Effector CD4-positive, alpha-beta T cell (primary cell): ENCODE measurements at places on chromosomes 1 and 21.

DNA sequence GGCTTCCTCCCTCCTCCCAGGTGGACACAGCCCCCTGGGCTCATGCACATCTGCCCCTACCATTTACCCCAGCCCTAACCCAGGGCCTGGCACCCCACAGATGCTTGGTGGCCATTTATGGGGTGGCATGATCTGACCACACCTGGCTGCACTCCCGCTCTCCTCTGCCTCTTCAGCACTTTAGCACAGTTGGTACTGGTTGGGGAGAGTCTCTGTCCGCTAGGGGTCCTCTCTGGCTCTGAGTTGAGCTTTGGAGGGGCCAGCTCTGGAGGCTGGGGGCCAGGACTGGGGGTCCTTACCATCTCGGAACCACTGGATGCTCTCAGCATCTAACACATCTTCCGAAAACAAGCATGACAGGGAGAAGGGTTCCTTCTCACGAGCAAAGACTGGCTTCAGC, 17.4 kb downstream of the MYOM3 start:
- DNase-seq = no peak

DNA sequence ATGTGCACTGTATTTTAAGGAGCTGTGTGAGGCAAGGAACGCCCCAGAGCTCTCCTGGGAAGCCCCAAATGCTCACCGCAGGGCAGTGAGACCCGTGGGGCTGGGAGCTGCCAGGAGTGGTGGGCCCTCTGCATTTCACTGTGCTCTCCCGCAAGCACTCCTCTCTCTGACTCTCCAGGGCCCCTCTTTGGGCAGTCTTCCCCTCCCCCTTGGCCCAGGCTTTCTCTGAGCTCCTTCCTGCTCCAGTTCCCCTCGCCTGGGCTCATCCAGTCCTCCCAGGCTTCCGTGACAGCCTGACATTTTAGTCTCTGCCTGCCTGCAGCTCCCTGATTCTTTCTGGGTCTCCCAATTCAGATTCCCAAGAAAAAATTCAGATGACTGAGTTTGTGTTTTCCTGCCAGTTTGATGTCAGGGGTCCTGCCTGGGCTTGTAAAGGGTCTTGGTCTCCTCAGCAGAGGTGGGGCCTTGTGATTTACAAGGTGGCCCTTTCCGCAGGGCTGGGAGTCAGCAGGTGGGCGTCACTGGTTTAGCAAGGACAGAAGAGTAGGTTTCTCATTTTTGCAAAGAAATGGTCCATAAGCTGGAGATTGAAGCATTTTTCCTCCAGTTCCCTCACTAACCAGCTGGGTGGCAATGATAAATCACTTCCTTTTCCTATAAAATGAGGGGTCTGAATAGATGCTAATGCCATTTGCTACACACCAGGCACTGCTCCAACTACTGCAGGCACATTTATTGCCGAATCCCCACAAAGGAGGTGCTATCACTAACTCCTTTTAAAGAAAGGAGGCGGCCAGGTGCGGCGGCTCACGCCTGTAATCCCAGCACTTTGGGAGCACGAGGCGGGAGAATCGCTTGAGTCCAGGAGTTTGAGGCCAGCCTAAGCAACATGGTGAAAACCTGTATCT, 1.9 kb upstream of the CA6 start:
- no peak for DNase-seq

- DNase-seq = no peak
Observed at GRCh38 chr1:212355230-212355969, 59.3 kb downstream of the PACC1 start.

DNA sequence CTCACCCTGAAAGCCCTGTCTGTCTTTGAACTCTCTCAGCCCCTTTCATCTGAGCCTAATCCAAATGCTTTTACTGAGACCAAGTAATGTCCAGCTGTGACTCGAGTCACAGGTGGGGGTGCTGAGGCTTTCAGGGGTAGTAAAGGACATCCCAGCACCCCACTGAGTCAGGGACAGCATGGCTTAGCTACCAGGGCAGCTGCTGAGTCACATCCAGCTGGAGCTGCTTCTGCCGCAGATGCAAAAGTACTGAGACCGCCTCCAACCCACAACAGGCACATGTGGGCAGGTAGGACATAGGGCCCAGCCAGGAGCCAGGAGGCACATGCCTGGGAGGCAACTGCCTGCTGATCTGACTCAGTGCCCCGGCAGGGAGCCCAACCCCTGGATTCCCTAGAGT, 6.7 kb upstream of the VSIG8 start:
- DNase-seq = no peak

DNA sequence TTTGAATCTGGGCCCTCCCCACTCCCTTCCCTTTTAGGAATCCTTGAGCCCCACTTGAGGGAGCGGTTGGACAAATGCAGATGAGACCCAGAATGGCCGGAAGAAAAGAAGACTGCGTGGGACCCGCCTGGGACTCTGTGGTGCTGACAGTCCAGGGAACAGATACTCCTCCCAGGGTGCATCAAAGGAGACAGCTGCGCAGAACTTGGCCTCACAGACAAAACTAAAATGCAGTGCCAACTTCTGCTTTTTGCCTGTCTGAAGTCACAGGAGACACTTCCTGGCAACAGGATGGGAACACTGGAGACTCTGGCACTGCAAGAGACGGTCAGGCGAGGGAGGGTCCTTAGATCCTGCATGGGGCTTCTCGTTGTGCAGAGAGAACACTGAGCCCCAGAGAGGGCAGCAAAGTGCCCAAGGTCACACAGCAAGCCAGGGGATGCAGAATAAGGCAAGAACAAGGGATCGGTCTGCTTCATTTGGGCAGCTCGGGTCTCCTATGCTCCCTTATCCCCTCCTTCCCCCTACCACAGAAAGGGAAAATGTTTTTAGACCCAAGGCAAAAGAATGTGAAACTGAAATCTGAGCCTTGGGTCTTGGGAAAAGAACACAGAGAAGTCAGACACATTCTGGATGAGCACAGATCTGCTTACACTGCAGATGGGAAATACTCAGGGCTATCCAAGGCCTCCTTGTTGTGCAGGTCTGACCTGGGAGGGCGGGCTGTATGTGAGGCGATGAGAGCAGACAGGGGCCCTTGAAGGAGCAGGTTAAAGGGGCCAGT, 182.4 kb downstream of the TRABD2B start:
- DNase-seq = no peak

DNA sequence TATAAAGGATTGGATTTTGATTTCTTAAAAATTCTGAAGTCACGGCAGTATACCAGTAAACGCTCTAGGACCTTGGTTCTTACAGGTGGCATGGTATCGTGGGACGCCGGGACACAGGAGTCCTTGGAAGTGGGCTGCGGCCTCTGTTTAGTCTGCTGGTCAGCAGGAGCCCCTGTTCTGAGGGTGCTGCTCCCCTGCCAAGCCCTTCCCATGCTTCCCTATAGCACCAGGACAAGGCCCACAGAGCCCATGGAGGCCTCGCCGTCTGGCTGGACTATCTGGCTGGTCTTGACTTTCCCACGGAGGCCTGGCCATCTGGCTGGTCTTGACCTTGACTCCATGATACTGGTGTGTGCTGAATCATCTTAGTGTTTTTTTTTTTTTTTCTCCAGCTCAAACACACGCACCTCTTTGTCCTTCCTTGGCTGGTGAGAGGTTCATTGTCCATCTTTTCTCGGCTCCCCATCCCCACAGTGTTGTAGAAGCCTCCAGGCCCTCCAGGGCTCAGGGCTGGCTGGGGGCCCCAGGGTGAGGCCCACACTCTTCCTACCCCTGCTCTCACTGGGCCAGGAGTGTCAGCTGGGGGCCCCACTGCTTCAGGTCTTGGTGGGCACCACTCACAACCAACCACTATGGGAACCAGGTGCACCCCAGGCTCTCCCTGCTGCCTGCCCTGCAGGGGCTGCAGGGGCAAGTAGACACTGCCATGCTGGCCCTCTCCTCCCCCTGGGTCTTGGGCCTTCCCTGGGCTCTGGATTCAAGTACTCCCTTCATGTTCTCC, 16.5 kb upstream of the TTC34 start:
- DNase-seq = no peak

- no peak for DNase-seq
Observed at GRCh38 chr1:245197911-245198379, 43.2 kb downstream of the KIF26B start.

DNA sequence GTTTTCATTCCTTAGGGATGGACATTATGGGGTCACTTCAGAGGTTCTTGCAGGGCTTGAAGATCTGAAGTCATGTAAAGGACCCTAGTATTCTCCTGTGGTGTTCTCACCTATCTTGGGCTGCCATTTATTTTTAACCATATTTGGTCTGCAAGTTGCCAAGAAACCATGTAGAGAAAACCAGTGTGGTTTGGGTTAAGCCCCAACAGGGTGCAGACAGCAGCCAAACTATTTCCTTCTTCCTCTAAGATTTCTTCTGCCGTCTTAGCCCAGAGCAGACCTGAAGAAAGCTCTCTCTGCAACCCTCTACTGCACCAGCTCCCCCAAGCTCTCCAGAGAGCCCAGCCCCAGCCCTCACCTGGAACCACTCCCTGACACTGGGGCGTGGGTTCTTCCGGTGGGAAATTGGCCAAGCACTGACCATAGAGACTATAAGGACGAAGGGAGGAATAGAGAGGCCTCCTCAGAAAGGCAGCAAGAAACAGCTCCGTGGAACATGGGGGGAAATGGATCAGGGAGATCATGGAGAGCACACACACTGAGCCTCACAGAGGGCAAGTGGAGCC, 136.6 kb downstream of the SYF2 start:
- no peak for DNase-seq

DNA sequence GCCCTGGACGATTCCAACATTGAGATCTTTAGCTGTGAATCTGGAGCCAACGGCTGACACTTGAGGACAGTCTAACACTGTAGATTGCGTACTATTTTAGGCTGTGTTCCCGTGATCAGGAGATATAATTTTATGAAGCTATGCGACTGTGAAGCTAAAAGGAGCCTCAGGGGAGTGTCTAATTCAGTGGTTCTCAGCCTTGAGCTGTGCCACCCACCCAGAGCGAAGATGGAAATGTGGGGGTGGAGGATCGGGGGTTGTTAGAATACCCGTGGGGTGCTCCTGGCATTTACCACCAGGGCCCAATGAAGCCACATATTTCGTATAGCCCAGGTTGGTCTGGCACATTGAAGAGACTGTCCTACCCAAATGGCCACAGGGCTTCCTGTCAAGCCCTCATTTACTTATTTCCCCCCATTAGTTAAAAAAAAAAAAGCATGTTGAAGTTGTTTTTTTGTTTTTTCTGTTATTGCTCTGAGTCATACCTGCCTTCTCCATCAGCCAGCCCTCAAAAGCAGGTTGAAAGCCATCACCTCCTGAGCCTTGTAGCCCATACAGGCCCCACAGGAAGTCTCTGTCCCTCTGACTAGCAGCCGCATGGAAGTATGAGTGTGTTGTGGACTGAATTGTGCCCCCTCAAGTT, 141.7 kb downstream of the GALNT2 start:
- DNase-seq = no peak

DNA sequence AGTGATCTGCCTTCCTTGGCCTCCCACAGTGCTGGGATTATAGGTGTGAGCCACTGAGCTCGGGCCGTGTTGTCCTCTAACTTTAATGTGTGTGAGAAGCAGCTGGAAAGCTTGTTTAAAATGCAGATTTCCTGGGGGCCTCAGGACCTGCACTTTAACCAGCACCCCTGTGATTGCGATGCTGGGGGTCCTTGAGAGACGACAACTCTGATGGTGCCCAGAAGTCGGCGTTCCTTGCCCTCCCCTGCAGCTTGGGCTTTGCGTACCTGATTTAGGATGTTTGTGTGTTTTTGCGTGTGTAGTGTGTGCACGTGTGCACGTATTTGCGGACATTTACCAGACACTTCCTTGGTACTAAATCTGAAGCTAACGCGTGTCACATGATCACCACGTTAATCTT, 10.9 kb downstream of the IFNGR2 start:
- no peak for DNase-seq

DNA sequence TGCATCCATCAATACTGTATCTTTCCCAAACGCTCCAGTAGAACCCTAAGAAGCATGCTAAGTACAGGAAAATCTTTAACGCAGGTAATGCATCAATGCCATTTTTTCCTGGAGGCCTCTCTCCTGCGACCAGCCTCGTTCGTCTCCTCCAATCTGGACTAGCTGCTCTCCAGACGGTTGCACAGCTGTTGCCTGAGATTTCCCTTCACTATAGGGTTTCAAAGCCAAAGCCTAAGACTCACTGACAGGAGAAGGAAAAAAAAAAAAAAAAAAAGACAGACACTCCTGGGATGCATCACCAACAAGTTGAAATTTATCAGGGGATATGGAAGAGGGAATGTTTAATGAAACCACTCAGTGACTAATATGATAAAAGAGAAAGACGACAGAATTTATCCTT, 93.0 kb downstream of the APP start:
- DNase-seq = no peak

GRCh38 chr1:204194771-204195170, 1.5 kb downstream of the KISS1 start:
- DNase-seq = no peak

- no peak for DNase-seq
Observed at GRCh38 chr1:205811660-205812059, 1.3 kb downstream of the SLC41A1 start.

DNA sequence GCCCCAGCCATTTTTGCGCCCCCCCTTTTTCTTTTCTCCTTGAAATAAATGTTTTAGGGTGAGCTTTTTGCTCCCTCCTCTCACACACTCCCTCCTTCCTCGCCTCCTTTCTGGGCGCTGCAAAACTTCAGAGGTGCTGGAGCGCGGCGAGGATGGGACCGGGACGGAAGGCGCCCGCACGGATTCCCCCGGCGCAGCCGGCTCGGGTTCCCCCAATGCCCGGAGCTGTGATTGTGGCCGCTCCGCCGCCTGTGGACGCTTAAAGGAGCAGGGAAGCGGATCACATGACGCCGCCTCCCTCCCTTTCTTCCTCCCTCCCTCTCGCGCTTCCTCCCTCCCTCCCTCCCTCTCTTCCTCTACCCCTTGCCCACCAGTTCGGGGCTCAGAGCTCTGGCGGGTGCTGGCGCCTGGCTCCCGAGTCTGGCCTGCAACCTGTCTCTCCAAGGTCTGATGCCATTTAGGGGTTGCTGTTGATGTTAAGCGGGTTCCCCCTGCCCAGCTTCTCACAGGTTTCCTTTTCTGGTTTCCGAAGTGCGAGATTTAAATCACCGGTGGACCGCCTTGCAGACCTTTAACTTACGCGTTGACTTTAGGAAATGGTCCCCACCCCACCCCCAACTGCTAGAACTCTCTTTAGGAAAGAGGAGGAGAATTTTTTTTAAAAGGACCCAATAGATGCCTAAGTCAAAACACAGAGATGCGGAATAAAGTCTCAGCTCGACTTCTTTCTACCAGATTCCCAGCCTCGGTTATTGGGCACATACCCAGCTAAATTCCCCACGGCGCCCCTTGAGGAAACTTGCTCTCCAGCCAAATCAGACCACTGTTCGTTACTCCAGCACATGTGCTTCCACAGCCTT, at the start of gene WLS:
TSS of gene WLS (minus strand) at position 235 of the 860 bp plus-strand sequence. CDS start at position 11, 224 bp downstream.
- no peak for DNase-seq
